ENCODE measurements at places on chromosomes 16 and 17.

DNA sequence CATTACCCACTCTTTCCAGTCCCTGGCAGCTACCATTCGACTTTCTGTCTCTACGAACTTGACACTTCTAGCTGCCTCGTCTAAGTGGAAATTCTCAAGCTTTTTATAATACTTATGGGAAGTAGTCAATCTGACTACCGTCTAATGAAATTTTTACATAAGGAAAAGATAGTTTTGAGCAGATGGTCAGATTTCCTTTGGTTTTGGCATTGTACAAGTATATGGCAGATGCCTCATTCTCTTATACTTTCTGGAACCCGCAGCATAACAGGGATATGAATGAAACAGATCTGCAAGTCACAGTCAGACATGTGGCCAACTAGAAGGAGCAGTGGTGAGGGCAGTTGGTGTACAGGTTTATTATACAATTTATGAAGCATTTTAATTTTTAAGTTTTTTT lies 146.0 kb downstream of the PITPNC1 start:
- no peak for DNase-seq

GRCh38 chr17:53032861-53033271 lies 789.9 kb upstream of the KIF2B start:
- peak; percentile 92 for DNase-seq

- DNase-seq: no peak
These were observed 12.4 kb downstream of the NUP93 start for GRCh38 chr16:56742030-56742984.

GRCh38 chr16:3131755-3132377 lies 3.0 kb upstream of the ZNF213 start:
- DNase-seq: peak; percentile 16
